ENCODE measurements at places on chromosomes 6 and 20.

DNA sequence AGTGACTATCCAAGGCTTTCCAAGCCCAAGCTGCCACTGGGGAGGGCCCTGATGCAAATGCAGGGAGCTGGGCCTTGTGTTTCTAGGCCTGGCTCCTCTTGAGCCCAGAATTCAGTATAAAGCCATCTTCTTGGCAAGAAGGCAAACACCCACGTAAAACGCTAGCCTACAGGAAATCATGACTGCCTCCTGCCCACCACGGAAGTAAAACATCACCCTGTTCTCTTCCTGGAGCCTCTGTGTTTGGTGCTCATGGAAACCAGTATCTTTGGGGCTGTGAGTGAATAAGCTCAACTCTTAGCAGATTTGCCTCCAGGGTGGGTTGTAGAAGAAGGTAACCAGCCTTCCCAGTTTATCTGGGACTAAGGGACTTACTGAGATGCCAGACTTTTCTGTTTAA is 271.0 kb downstream of the ZNF217 start:
- DNase-seq: no peak

DNA sequence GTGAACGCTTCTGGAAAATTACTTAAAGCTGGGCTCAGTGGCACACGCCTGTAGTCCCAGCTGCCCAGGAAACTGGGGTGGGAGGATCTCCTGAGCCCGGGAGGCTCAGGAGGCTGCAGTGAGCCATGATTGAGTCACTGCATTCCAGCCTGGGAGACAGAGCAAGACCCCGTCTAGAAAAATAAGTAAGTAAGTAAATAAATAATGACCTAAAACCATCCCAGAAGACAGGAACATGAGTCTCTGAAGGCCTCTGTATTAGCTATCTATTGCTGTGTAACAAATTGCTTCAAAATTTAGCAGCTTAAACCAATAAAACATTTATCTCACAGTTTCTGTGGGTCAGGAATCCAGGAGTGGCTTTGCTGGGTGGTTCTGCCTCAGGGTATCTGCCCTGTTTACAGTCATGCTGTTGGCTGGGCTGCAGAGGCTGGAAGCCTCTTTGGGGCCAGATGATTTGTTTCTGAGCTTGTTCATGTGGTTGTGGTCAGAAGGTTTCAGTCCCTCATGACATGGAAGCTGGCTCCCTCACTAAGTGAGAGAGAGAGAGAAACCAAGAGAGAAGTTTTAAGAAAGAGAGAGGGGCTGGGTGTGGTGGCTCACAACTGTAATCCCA is 48.4 kb upstream of the NCOA3 start:
- DNase-seq: no peak

GRCh38 chr20:41412324-41413120 is 45.9 kb upstream of the EMILIN3 start:
- no peak for DNase-seq

- no peak for DNase-seq
Observed at GRCh38 chr20:31918466-31919105, 33.3 kb downstream of the PDRG1 start.
